ENCODE measurements at places on chromosomes 6 and 20.

DNA sequence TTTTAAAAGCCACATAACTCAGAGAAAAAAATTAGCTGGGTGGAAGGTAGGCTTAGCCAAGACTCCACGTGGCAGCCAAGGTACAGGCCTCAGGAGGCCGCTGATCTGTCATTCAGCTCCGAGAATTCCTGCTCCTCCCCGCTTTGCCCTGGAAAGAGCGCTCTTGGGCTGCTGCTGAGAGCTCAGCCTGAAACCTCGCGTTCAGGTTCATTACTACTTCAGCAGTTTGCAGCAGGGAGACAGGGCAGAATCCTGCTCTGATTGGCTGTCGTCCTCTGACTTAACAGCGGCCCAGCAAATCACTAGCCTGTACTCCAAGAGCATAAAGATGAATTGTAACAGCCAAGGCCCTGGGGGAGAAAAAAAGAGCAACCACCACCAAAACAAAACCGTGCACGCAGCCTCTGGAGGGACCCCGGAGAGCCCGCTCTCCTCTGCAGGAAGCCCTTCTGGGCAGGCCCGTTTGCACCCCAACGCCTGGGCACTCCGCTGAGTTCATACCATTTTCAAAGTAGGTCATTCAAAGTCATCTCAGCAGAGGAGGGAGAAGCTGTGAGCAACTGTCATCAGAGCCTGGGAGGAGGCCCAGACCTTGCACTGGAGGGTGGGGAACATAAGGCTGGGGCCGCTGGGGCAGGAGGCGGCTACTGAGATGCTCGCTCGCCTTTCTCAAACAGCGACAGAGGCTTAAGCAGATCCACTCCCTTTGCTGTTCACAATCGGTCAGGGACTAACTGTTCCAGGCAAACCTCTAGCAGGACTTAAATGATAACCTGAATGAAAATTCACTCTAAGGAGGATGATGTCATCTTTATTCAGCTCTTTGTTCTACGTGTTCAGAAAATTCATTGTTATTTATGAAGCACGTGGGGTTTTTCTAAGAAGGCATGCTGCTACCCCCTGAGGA, 42.3 kb upstream of the ATXN1 start:
- DNase-seq, result peak; percentile 78

GRCh38 chr6:21109391-21110178, 484.0 kb upstream of the SOX4 start:
- DNase-seq, result no peak

- no peak for DNase-seq
Observed at GRCh38 chr6:30651143-30651542, 4.2 kb downstream of the C6orf136 start.

- DNase-seq, result no peak
Observed at GRCh38 chr6:10690651-10691445, 3.6 kb downstream of the C6orf52 start.

DNA sequence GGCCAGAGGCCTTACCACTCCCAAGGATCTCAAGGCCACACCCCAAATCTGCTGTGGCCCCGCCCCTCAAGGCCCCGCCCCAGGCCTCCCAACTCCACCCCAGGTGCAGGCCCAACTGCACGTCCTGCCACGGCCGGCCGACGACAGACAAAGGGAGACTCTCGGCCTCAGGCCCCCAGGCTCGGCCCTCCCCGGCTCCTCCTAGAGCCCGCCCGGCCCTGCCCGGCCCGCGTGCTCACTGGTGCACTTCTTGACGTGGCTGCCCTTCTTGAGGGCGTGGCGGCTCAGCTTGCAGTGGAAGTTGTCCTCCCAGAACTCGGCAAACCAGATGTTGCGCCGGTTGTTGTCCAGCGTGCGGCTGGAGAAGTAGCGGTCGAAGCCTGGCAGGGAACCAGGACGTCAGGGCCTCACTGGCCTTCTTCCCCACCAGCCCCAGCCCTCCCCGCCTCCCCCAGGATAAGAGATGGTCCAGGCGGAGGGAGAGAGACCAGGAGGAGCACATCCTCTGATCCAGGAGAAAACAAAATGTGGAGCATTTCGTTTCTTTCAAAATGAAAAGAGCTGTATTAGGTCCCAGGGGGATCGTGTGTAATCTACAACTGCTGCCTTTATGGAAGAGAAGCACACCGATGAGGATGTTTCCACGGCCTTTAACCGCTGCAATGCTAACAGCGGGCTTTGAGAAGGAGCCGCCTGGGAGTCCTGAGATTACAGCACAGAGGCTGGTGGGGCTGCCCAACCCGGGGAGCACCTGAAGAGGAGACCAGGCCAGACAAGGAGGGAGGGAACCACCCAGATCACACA, 89.4 kb downstream of the GRM4 start:
- DNase-seq, result no peak

DNA sequence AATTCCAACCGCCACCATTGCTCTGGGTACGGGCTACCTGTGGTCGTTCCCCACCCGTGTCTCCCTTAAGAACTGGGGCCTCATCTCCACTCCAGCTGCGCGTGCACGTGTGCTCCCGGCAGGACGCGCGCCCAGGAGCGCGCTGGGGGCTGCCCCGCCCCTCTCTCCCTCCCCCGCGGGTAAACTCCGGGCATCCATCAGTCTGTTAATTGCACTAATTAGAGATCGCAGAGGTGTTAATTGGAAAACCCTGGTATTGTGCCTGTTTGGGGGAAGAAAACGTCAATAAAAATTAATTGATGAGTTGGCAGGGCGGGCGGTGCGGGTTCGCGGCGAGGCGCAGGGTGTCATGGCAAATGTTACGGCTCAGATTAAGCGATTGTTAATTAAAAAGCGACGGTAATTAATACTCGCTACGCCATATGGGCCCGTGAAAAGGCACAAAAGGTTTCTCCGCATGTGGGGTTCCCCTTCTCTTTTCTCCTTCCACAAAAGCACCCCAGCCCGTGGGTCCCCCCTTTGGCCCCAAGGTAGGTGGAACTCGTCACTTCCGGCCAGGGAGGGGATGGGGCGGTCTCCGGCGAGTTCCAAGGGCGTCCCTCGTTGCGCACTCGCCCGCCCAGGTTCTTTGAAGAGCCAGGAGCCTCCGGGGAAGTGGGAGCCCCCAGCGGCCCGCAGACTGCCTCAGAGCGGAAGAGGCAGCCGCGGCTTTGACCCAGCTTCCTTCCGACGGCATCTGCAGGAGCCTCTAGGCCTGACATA, 14.4 kb downstream of the FOXP4 start:
- DNase-seq, result no peak

- no peak for DNase-seq
Observed at GRCh38 chr6:91911945-91912344, 1325.1 kb upstream of the MAP3K7 start.

DNA sequence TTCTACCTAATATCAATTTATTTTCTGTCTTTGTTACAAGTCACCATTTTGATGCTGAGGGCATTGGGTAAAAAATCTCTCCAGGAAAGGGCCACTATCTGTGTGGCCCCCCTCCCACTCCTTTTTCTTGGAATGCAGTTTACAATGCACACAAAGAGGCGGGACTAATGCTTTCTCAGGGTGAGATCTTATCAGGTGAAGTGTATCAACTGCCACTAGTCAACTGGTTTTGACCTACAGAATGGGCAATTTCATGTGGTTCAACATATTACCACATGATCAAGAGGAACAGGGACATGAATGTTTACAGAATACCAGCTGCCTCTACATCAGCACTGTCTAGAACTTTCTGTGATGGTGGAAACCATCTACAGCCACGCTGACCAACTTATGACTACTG, 3.7 kb downstream of the RRBP1 start:
- no peak for DNase-seq

GRCh38 chr20:34302723-34303533, at the start of gene AHCY:
Gene AHCY, minus strand, starts transcription at chr20:34303355. Its CDS starts 85 bp downstream, at chr20:34303270.
- peak; percentile 95 for DNase-seq

- no peak for DNase-seq
Observed at GRCh38 chr20:3312940-3313682, 74.1 kb upstream of the SLC4A11 start.
